ENCODE measurements at places on chromosomes 12 and 14. TPM values are rescaled to one million over a fixed set of nuclear protein-coding genes. Genes with fewer than 3 reads are reported as not detected.

Gene PLEKHG7
- not detected for total RNA-seq

DNA sequence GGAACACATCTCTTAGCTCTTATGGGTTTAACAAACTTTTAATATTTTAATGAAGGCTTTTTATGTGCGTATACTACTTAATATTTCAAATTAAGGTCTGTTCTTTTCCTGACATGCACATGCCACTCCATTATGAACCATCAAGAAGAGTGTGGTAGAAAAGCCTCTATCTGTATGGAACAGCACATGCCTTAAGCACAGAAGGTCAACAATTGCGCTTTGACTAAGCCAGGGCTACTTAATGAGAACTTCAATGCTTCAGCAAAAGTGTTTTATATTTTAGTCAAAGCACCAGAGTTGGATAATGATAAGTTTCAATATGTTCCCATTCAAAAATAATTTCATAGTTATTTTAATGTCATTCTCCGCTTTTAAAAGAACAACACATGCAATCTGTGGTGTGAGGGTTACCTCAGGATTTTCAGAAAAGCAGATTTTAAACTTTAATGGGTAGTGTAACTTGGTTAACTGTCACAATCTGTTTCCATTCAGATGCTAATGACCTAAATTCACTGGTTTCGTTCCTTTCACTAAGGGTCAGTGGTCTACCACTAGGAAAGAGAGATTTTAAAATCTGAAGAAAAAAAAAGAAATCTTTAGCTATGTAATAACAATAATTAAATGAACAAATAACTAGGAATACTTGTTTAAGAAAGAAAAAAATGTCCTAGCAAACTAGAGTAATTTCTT is 193.4 kb upstream of the NOVA1 start:
- no peak for DNase-seq

- no peak for DNase-seq
These were observed 221.1 kb upstream of the RGS6 start for GRCh38 chr14:71711125-71711524.

- no peak for DNase-seq
These were observed 57.6 kb downstream of the ACADS start for GRCh38 chr12:120783197-120783596.

DNA sequence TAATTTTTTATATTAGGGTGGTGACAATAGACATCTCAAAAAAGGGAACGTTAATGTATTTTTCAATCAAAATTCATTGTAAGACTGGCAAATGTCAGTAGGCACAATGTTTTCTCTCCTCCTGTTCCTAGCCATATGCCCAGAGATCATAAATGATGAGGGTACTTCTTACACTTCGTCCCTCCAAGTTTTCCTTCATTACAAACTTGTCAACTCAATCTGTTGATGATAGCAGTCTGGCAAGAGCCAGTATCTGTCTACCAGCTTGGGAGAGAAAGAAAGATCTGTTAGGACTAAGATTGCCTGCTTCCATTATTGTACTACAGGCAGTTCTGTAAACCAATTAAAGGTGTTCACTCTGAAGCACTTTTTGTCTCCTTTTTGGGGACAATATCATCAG is 130.9 kb upstream of the DAAM1 start:
- no peak for DNase-seq

DNA sequence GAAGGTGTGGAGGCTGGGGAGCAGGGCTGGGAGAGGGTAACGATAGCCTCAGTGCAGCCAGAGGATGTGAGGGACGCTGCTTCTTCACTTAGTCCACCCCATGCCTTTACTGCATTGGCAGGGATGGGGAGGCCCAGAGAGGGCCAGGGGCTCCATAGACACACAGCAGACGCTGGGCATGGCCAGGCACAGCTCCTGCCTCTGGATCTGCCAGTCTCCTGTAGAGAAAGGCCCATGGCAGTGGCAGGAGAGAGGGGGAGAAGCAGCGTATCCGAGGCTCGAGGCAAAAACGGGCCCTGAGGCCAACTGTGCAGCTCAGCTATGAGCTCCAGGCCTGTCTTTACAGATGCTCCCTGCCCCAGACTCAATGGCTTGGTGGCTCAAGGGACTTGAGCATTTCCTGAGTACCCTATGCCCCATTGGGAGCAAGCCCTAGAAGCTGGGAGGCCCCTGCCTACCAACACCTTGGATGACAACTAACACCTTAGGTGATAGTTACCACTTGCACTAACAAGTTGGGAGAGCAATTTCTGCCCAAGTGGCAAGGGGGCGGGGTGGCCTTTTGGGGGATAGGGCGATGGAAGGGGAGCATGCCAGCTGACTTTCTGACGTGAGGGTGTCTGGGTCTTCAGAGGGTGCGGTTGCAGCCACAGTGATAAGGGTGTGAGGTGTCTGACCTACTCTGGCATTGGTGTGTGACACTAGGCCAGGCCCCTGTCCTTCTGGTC is 5.0 kb upstream of the LBHD2 start:
- no peak for DNase-seq

DNA sequence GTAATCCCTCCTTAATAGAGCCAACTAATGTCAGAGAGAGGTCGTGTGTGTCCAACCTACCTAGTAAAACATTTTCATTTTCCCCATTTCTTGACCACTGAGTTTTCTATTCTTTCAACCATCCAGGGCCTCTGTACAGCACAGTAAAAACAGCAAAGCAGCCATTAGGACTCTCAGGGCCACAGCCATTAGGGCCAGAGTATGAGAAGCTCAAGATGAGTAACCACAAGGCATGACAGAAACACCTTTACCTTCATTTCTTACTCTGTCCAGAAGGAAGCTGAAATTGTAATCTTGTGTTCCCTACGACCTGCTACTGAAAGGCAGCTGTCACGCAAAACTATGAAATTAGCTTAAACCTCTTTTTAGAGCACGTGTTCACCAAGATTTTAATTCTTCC is 2.3 kb downstream of the SPPL3 start:
- no peak for DNase-seq

GRCh38 chr12:39440101-39440500 is 2.8 kb downstream of the KIF21A start:
- no peak for DNase-seq

DNA sequence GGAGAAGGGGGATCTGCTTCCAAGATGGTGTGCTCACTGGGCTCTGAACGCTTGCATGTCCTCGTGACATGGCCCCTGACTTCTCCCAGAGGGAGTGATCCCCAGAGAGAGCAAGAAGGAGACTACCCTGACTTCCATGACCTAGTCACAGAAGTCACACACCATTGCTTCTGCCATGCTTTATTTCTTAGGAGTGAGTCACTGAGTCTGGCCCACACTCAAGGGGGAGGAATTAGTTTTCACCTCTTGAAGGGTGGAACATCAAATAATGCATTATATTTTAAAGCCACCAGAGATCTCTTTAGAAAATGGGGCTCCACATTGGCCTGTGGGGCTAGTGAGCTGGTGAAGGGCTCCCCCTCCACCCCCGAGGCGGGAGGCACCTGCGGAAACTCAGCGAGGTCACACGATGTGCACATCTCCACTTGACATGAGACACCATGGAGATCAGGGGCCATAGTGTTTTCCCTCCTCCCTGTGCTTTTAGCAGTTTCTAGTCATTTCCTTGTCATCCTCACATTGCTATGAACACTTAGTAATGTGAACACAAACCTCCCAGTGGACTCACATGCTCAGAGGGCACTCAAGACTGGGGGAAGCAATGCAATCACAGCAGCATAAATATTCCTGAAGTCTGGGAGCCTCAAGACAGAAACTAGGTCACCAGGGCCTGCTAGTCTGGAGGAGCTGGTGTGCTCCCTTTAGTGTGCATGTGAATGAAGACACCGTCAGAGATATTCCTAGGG is 87.4 kb upstream of the FZD10 start:
- no peak for DNase-seq

Data from vagina (tissue), 2 donors.